ENCODE measurements at places on chromosomes 2 and 18.

DNA sequence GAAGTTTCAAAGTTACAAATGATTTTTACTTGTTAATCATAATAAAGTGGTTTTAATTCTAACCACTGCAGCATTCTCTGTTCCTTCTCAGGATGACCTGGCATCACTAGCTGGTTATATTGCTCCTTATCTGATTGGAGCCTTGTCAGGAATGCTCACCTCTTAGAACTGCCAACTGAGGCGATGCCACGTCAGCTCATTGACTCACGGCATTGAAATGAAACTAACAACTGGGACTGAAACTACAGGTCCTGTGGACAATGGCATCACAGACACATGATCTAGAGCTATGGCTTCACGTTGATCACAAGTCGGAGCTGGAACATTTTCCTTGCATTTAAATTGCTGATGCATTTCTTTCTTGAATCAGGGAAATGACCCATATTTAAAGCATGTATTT lies 54.9 kb upstream of the MAP2 start:
- peak; percentile 67 for DNase-seq

- DNase-seq, result no peak
Observed at GRCh38 chr2:27313882-27314645, 5.8 kb upstream of the UCN start.

DNA sequence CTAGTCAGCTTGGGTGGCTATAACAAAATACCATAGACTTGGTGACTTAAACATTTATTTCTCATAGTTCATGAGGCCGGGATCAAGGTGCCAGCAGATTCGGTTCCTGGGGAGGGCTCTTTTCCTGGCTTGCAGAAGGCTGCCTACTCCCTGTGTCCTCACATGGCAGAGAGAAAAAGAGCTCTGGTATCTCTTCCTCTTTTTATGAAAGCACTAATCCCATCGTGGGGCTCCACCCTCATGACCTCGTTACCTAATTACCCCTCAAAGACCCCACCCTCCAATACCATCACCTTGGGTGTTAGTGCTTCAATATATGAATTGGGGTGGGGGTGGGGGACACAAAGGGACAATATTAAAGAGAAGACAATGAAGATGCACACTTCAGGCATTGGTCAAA lies 67.1 kb upstream of the CCBE1 start:
- no peak for DNase-seq

GRCh38 chr2:171042253-171042969 lies 113.4 kb downstream of the GORASP2 start:
- no peak for DNase-seq

DNA sequence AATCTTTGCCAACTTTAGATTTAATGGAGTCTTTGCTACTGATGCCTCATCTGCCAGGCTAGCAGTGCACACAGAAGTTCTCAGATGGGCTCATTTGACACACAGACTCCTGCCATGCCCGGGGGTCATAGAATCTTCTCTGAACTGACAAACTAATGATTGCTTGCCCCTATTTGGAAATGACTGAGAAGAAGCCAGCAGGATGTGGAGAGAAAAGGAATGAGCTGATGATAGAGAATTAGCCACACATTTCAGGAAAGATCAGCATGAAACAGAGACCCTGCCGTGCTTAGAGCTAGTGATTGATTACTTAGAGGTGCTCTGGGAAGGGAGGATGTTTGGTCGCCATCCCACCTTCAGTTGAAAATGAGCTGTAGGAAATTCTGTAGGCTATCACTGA lies 178.5 kb downstream of the TPGS2 start:
- no peak for DNase-seq

DNA sequence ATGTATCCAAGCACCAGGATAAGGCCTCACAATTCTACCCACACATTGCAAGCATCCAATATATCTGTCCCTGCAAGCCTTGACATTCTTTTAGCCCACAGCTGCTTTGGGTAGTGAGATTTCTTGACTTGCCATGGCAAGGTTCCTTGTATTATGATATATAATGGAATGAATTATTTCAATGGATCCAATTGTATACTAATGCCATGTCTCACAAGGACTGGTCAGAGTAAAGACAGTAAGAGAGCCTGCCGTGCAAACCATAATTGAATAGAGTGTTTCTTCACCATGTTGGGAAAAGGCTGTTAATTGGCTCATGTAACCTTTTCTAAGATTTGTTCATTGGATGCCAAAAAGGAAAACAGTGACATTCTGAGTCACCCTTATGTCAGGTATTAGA lies 64.3 kb upstream of the RBBP8 start:
- DNase-seq, result no peak

DNA sequence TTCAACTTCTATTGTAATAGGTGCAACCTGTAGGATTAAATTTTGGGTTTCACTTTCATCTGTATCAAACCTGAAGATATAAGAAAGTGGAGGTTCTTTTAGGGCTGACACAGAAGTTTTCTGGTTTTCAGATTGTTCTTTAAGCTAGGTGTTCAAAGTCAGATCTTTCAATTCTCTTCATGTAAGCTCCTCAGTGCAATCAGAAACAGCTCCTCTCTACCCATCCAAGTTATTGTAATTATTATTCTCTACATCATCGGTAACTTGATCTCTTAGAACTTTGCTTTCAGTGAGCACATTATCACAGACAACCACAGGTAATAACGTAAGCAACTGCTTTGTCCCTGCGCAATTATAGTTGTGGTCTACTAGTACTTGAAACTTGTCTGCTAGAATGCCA lies 179.4 kb downstream of the MYCN start:
- peak; percentile 2 for DNase-seq

- DNase-seq, result no peak
Observed at GRCh38 chr2:240301256-240301795, 134.1 kb upstream of the GPC1 start.

GRCh38 chr2:40027968-40028367 lies 248.9 kb upstream of the THUMPD2 start:
- DNase-seq, result no peak

Measured in NCI-H1105 treated with DMSO at 0.1 percent for 48 hours (cell line).